Body of pancreas (tissue), 4 donors: ENCODE measurements at places on chromosomes 6 and 20. TPM values are rescaled to one million over a fixed set of nuclear protein-coding genes. Genes with fewer than 3 reads are reported as not detected.

DNA sequence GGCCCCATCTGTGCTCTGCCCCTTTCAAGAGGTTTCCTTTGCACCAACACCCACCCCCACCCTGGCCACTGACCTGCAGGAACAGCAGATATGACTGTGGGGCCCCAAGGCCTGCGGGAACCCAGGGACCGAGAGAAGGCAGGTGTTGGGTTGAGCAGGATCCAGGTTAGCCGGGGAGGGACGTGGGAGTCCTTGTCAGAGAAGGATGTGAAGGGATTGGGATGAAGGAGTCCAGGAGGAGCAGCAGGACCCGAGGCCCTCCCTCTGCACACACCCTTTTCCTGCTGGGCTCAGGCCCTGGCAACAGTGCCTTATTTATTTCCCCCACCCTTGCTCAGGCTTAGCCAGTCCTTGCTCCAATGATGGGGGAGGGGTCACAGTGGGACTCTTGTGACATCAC, 193.0 kb upstream of the PROKR2 start:
- no peak for DNase-seq
- no peaks in the 10 kb centered on the region for H3K4me1 ChIP-seq
- H3K27ac ChIP-seq = no peak overlapping the region
- H3K36me3 ChIP-seq = no peaks in the 10 kb centered on the region

DNA sequence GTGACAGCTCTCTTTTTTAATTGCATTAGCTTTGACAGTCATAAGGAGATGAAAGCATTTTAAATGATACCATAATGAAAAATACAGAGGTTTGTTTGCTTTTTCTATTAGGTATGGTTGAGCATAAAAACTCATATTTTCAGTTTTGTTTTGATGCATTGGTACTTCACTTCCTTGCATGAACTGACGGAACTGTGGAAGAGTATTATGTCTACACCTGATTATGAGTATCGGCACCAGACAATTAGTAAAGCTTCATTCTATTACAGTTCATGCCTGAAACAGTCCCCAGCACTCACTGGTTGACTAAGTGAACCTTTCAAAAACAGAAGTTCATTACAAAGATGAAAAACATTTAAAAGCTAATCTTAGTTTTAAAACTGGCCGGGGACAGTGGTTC, 593.0 kb downstream of the GRIK2 start:
- H3K27ac ChIP-seq = no peak overlapping the region
- no peak overlapping the region for H3K4me3 ChIP-seq
- DNase-seq = no peak
- H3K4me1 ChIP-seq = no peaks in the 10 kb centered on the region
- no peaks in the 10 kb centered on the region for H3K36me3 ChIP-seq

GRCh38 chr6:144595266-144595665, 310.1 kb downstream of the UTRN start:
- no peaks in the 10 kb centered on the region for H3K4me1 ChIP-seq
- H3K27me3 ChIP-seq = no peaks in the 10 kb centered on the region
- no peak for DNase-seq
- H3K27ac ChIP-seq = no peak overlapping the region
- H3K4me3 ChIP-seq = no peak overlapping the region
- H3K36me3 ChIP-seq = no peaks in the 10 kb centered on the region

GRCh38 chr6:79261666-79262065, 27.2 kb upstream of the HMGN3 start:
- H3K4me3 ChIP-seq = no peak overlapping the region
- no peaks in the 10 kb centered on the region for H3K4me1 ChIP-seq
- no peaks in the 10 kb centered on the region for H3K36me3 ChIP-seq
- no peak overlapping the region for H3K27ac ChIP-seq
- H3K27me3 ChIP-seq = no peaks in the 10 kb centered on the region
- no peak for DNase-seq

- H3K27me3 ChIP-seq = no peaks in the 10 kb centered on the region
- peak overlapping the region; percentile 31 for H3K4me3 ChIP-seq
- DNase-seq = peak; percentile 81
- H3K36me3 ChIP-seq = peaks cover 7% of the 10 kb centered on the region
These were observed 2.7 kb upstream of the EEF1A1 start for GRCh38 chr6:73523434-73524123.

DNA sequence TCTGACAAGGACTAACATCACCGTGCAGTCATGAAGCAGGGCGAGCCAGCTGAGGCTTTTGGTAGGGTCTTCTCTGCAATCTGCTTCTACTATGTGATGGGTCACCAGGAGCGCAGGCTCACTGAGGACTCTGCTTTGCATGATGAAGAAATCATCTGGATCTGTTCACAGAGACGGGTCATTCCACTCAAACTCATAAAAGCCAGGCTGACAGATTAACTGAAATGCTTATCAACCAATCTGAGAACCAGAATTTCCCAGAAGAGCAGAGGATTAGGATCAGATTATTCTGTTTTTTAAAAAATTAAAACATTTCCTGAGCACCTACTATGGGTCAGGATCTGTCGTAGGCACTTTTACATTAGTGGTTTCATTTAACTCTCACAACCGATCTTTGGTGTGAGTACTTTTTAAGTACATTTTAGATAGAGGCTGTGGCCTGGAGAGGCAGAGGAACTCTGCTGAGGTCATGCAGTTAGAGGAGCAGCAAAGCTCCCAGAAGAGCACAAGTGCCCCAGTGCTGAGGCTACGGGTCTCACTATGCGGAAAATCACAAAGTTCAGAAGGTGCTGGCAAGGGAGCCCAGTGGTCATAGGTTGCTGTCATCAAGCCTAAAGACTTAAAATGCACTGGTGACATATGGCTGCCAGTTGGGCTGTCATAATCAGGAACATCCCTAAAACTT, 109.1 kb downstream of the BACH2 start:
- no peak overlapping the region for H3K27ac ChIP-seq
- no peaks in the 10 kb centered on the region for H3K27me3 ChIP-seq
- H3K4me1 ChIP-seq = peaks cover 32% of the 10 kb centered on the region
- no peaks in the 10 kb centered on the region for H3K36me3 ChIP-seq
- no peak overlapping the region for H3K4me3 ChIP-seq

- H3K4me3 ChIP-seq = no peak overlapping the region
- no peaks in the 10 kb centered on the region for H3K4me1 ChIP-seq
- no peaks in the 10 kb centered on the region for H3K36me3 ChIP-seq
- H3K27ac ChIP-seq = no peak overlapping the region
- H3K27me3 ChIP-seq = no peaks in the 10 kb centered on the region
- DNase-seq = no peak
These were observed 28.5 kb upstream of the CCR6 start for GRCh38 chr6:167094436-167094819.

DNA sequence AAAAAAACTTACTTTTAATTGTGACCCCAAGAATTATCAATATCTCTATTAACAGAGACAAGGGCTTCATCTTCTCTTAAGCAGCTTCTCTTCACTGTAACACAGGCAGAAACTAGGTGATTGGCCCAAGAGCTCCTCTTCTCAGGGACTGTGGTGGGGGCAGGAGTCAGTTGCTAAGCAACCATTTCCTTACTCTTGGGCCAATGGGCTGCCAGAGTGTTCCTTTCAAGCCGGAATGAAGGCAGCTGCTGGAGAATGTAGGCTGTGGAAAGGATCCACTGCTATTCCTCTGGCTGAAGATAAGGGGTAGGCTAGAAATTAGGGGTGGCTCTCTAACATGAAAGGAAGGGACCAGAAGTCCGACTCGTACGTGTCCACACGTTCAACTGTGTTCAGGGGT, at the start of gene SEL1L2:
TSS of gene SEL1L2 (minus strand) at position 150 of the 400 bp plus-strand sequence. CDS start at position 70, 80 bp downstream.
- H3K27ac ChIP-seq = no peak within 1 kb of the TSS
- H3K4me1 ChIP-seq = no peaks in the 10 kb centered on the region
- DNase-seq = no peak
- H3K36me3 ChIP-seq = no peaks in the 10 kb centered on the region
- no peak within 1 kb of the TSS for H3K4me3 ChIP-seq

The KCNB1 gene
- total RNA-seq = 3.3 TPM

The TRIM31 gene
- 0.26 TPM for total RNA-seq
